ENCODE measurements at places on chromosomes 4 and X. TPM values are rescaled to one million over a fixed set of nuclear protein-coding genes. Genes with fewer than 3 reads are reported as not detected.
A peak's percentile ranks its signal among the peaks of the same experiment; 100 is the strongest.

DNA sequence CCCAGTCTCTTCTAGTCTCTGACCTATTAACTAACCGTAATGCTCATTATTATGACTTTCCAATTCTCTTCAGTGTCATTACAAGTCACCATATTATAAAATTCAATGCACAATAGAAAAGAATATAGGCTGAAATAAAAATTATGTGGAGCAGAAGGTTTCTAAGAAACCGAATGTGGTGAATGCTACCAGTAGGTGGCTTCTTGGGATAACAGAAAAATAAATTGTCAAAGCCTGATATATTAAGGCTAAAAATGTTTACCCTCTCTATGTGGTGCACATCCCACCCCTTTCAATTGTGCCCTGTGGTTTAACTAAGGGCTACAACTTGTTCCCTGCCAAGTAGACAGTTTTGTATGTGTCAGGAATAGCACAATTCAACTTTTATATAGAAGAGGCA is 624.6 kb upstream of the TECRL start:
- DNase-seq = no peak

DNA sequence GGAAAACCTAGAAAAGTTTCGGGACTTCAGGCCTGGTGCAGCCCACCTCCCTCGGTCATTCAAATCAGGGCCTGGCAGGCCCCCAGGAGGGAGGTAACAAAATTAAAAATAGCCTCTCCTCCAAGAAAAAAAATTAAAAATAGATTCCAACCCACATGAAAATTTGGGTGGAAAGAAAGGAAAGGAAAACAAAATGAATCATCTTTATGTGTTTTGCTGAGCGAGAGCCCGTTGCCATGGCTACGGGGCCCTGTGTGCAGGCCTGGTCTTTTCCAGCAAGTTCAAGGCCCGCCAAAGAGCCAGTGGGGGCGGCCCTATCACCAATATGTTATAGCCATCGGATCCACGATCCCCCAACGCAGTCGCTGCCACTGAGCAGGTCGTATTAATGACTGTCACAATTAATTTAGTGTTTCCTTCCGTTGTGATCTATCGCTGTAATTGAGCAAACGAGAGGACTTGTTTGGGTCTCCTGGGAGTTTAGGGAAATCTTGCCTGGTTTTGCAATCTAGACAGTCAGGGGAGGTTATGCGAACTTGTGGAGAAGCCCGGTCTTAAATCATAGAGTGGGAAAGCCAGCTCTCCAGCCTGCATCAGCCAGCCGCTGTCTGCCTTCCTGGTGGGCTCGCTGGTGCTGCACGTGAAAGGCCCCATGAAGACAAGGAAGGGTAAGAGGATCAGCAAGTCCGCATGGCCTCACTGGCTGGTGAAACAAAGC is 452.4 kb downstream of the BCOR start:
- DNase-seq = peak; percentile 31

DNA sequence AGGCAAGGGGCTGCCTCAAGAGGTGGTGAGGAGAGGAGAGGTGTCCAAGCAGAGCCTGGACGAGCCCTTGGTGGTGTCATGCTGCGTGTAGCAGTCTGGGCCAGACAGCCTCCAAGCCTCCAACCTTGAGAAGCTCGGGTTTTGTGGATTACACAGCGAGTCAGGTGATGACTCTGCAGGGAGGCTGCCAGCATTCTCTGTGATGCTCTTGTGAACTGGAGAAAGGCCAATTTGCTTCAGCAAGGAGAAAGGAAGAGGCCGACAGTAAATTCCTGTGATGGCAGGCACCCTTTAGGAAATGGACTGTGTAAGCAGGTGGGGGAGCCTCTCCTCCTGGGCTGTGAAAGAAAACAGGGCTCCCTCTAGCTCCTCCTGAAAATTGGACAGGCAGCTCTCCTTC is 36.0 kb upstream of the CD99L2 start:
- DNase-seq = no peak

- no peak for DNase-seq
These were observed 142.3 kb downstream of the SH3KBP1 start for GRCh38 chrX:19745077-19745476.

DNA sequence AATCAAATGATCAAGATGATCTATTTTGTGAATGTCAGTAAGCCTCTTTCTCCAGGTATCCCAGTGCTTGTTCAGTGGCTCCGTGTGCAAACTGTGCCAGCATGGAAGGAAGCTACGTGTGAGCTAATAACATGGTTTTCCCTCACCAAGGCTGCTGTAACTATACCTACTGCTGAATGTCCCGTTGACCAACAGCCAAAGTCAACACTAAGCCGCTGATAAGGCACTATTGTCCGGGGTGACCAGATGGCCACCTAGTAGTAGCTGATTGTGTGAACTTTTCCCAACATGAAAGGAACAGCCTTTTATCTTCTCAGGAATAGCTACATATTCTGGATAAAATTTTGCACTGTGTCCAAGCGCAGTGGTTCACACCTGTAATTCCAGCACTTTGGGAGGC is 58.0 kb upstream of the ABCG2 start:
- DNase-seq = no peak

GRCh38 chrX:72128881-72129280 is 2.8 kb downstream of the RTL5 start:
- no peak for DNase-seq

- DNase-seq = no peak
These were observed 14.9 kb upstream of the CYTL1 start for GRCh38 chr4:5034206-5034605.

DNA sequence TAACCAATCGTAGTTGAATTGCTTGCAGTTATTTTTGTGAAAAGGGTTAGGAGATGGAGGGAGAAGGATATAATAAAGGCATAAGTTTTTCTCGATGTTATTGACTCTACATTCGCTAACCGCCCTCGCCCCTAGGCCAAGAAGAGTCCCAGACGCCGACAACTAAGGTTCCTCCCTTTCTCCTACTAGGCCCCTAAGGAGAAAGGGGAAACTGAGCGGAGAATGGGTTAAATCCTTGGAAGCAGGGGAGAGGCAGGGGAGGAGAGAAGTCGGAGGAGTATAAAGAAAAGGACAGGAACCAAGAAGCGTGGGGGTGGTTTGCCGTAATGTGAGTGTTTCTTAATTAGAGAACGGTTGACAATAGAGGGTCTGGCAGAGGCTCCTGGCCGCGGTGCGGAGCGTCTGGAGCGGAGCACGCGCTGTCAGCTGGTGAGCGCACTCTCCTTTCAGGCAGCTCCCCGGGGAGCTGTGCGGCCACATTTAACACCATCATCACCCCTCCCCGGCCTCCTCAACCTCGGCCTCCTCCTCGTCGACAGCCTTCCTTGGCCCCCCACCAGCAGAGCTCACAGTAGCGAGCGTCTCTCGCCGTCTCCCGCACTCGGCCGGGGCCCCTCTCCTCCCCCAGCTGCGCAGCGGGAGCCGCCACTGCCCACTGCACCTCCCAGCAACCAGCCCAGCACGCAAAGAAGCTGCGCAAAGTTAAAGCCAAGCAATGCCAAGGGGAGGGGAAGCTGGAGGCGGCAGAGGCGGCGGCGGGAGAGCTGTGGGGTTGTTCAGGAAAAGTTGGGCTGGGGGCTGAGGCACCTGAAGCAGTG is 5.9 kb downstream of the ATOH1 start:
- DNase-seq = no peak

DNA sequence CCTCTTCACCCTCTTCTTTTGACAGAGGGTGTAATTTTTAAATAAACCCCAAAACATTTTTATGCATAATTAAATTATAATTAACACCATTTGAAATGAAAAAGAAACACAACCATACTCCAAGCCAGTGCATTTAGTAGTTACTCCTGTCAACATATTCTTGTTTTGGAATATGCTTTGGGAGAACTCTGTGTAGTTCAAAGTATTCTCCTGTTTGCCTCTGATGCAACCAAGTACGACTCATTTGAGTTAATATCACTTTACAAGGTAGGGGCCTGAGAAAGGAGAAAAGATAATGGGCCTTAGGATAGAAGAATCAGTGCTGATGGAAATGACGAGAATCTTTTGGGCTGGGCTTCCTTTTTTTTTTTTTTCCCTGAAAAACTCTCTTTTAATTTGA is 2.7 kb downstream of the PTPN13 start:
- no peak for DNase-seq

GRCh38 chrX:11423362-11423818 is 130.2 kb downstream of the AMELX start:
- no peak for DNase-seq

DNA sequence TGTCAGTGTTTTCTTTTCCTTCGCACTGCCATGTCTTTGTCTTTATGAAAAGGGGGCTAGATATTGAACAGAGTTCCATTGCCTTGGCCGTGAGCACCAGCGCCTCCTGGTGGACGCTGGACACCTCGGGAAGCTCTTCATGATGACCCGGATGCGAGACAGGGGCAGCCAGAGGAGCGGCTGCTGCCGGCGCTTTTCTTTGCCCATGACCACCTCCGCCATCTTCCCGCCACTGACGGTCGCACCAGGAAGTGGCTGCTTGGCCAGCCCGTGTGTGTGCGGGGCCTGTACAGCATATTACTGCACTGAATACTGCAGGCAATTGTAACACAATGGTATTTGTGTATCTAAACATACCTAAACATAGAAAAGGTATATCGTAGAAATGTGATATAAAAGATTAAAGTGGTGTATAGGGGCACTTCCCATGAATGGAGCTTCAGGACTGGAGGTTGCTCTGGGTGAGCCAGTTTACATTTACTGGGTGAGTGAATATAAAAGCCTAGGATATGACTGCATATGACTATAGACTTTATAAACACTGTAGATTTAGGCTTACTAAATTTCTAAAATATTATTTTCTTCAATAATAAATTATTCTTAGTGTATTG is 15.8 kb upstream of the GRIA2 start:
- DNase-seq = no peak

ODAPH gene
- total RNA-seq = not detected

HSPA4L gene
- 0.36 TPM for total RNA-seq

NR0B1 gene
- not detected for total RNA-seq

CENPVL1 gene
- total RNA-seq = not detected

CTAG1A gene
- total RNA-seq = not detected

MAGEA11 gene
- not detected for total RNA-seq
